Effector memory CD8-positive, alpha-beta T cell (primary cell): ENCODE measurements at places on chromosomes 4 and X.

GRCh38 chr4:133440404-133440803, 291.3 kb downstream of the PCDH10 start:
- DNase-seq, result no peak
- no peaks in the 10 kb centered on the region for H3K4me1 ChIP-seq
- H3K4me3 ChIP-seq, result no peak overlapping the region

- DNase-seq, result peak; percentile 29
- peaks cover 18% of the 10 kb centered on the region for H3K36me3 ChIP-seq
- no peaks in the 10 kb centered on the region for H3K27me3 ChIP-seq
- no peak overlapping the region for H3K27ac ChIP-seq
Observed at GRCh38 chr4:76993787-76994641, 44.5 kb downstream of the SEPTIN11 start.

GRCh38 chr4:2802618-2803531, 10.0 kb downstream of the SH3BP2 start:
- H3K36me3 ChIP-seq, result peaks cover 2% of the 10 kb centered on the region
- H3K4me1 ChIP-seq, result peaks cover 29% of the 10 kb centered on the region
- no peak overlapping the region for H3K4me3 ChIP-seq
- no peak overlapping the region for H3K27ac ChIP-seq

- peaks cover 47% of the 10 kb centered on the region for H3K36me3 ChIP-seq
- peak overlapping the region; percentile 95 for H3K27ac ChIP-seq
- H3K4me1 ChIP-seq, result peaks cover 28% of the 10 kb centered on the region
- peak overlapping the region; percentile 90 for H3K4me3 ChIP-seq
- peak; percentile 71 for DNase-seq
- H3K27me3 ChIP-seq, result no peaks in the 10 kb centered on the region
Observed at GRCh38 chrX:40175511-40176350, 78.0 kb upstream of the BCOR start.

DNA sequence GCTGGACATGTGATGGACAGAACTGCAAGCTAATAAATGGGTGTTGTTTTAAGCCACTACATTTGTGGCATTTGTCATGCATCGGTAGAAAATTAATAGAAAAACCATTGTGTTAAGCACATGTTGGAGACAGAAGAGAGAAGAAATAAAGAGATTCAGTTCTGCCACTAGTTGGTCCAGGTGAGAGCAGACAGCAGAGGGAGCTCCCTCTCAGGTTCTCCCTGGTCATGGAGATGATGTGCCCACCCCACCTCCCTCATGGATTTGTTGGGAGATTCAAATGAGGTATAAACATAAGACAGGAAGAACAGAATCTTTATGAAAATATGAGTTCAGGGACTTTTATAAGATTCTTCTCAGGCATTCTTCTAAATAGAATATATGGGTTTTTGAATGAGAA, 36.8 kb upstream of the OCIAD2 start:
- no peaks in the 10 kb centered on the region for H3K36me3 ChIP-seq
- H3K4me1 ChIP-seq, result peaks cover 5% of the 10 kb centered on the region
- H3K27me3 ChIP-seq, result peaks cover 25% of the 10 kb centered on the region
- DNase-seq, result no peak

- H3K27me3 ChIP-seq, result no peaks in the 10 kb centered on the region
- no peak for DNase-seq
- no peak overlapping the region for H3K4me3 ChIP-seq
- no peak overlapping the region for H3K27ac ChIP-seq
Observed at GRCh38 chr4:160319221-160319867, 1216.5 kb downstream of the RAPGEF2 start.

GRCh38 chrX:35728481-35728880, 69.7 kb upstream of the MAGEB16 start:
- no peak for DNase-seq
- no peak overlapping the region for H3K4me3 ChIP-seq
- no peaks in the 10 kb centered on the region for H3K27me3 ChIP-seq
- H3K27ac ChIP-seq, result no peak overlapping the region

DNA sequence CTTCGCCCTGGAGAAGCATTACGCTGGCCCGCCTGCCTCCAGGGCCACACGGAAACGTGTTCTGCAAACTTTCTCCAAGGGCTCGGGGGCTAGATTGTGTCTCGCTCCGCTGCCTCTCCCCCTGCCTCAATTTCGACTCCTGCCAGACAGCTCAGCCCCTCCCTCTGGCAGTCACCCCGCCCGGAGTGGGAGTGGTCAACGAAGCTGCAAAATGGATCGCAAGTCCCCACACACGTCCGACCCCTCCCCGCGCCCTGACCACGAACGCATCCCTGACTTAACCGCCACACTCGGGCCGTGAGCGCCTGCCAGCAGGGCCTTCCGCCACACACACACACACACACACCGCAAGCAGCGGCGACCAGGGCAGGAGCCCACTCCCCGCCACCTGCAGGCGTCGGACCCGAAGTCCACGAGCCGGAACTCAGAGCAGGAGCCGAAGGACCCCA, 47.0 kb upstream of the NKAP start:
- H3K36me3 ChIP-seq, result no peaks in the 10 kb centered on the region
- no peak overlapping the region for H3K27ac ChIP-seq
- peak overlapping the region; percentile 74 for H3K4me3 ChIP-seq
- H3K4me1 ChIP-seq, result peaks cover 13% of the 10 kb centered on the region
- no peak for DNase-seq
- H3K27me3 ChIP-seq, result peaks cover 69% of the 10 kb centered on the region

DNA sequence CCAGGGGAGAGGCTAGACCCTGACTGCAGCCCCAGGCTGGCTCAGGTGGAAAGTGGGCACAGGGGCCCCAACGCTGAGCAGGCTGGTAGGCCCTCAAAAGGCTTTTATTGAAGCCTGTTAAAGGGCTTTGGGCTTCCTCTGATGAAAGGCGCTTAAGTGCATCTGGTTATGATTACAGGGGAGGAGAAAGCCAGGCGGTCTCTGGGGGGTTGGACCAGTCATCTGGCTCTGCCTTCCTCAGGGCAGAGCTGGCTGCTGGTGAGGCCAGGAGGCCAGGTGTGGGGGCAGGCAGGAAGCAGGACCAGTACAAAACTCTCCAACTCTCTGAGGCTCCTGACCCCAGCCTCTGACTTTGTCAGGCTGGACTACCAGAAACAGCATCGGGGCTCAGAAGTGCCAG, 68.8 kb upstream of the BCOR start:
- H3K27me3 ChIP-seq, result no peaks in the 10 kb centered on the region
- H3K27ac ChIP-seq, result no peak overlapping the region
- DNase-seq, result no peak
- H3K4me1 ChIP-seq, result peaks cover 5% of the 10 kb centered on the region

DNA sequence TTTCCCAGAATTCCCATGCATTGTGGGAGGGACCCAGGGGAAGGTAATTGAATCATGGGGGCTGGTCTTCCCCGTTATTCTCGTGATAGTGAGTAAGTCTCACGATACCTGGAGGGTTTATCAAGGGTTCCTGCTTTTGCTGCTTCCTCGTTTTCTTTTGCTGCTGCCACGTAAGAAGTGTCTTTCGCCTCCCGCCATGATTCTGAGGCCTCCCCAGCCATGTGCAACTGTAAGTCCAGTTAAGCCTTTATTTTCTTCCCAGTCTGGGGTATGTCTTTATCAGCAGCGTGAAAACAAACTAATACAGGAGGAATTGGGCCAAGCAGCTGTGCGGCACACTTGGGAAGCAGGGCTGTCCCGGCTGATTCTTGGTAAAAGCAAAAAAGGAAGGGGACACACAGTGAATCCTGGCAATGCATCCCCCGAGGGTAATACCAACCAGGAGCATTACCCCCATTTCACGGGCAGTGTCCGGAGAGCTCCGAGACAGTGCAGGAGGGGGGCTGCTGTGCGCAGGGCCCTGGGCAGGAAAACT, 185.7 kb downstream of the AFAP1 start:
- peak overlapping the region; percentile 44 for H3K27ac ChIP-seq
- H3K4me1 ChIP-seq, result peaks cover 7% of the 10 kb centered on the region
- H3K27me3 ChIP-seq, result no peaks in the 10 kb centered on the region
- H3K4me3 ChIP-seq, result no peak overlapping the region
- DNase-seq, result no peak

GRCh38 chrX:153438532-153438931, 7.3 kb downstream of the TREX2 start:
- H3K4me1 ChIP-seq, result no peaks in the 10 kb centered on the region
- H3K36me3 ChIP-seq, result no peaks in the 10 kb centered on the region
- DNase-seq, result no peak
- H3K4me3 ChIP-seq, result no peak overlapping the region
- no peak overlapping the region for H3K27ac ChIP-seq
- no peaks in the 10 kb centered on the region for H3K27me3 ChIP-seq

GRCh38 chr4:57100979-57101651, 9.1 kb downstream of the IGFBP7 start:
- peaks cover 28% of the 10 kb centered on the region for H3K27me3 ChIP-seq
- H3K27ac ChIP-seq, result no peak overlapping the region
- H3K4me1 ChIP-seq, result no peaks in the 10 kb centered on the region
- H3K36me3 ChIP-seq, result no peaks in the 10 kb centered on the region

- H3K4me3 ChIP-seq, result no peak overlapping the region
- DNase-seq, result no peak
- peaks cover 24% of the 10 kb centered on the region for H3K27me3 ChIP-seq
- H3K36me3 ChIP-seq, result no peaks in the 10 kb centered on the region
- H3K27ac ChIP-seq, result no peak overlapping the region
Observed at GRCh38 chrX:155873188-155873587, 8.0 kb upstream of the VAMP7 start.
